Karpas-422 (cell line): ENCODE measurements at places on chromosomes 6 and 20. TPM values are rescaled to one million over a fixed set of nuclear protein-coding genes. Genes with fewer than 3 reads are reported as not detected.

The NKX2-4 gene
- total RNA-seq, result not detected in 2 replicates

The DNAH8 gene
- not detected in 2 replicates for total RNA-seq

- no peak for DNase-seq
These were observed 83.1 kb downstream of the KCNB1 start for GRCh38 chr20:49399329-49399728.

- no peak for DNase-seq
These were observed 10.6 kb downstream of the PRR18 start for GRCh38 chr6:166297606-166298005.

The HACE1 gene
- total RNA-seq, result 21.5 and 41.7 TPM in 2 replicates

The SCRT2 gene
- total RNA-seq, result not detected in 2 replicates

GRCh38 chr6:69926745-69927144 is 60.4 kb downstream of the COL19A1 start:
- DNase-seq, result no peak

GRCh38 chr6:82078286-82078908 is 169.1 kb downstream of the IBTK start:
- DNase-seq, result no peak

The SRXN1 gene
- total RNA-seq, result 1.0 and 3.0 TPM in 2 replicates

- no peak for DNase-seq
These were observed 7.9 kb upstream of the SIRPA start for GRCh38 chr20:1887321-1887720.

DNA sequence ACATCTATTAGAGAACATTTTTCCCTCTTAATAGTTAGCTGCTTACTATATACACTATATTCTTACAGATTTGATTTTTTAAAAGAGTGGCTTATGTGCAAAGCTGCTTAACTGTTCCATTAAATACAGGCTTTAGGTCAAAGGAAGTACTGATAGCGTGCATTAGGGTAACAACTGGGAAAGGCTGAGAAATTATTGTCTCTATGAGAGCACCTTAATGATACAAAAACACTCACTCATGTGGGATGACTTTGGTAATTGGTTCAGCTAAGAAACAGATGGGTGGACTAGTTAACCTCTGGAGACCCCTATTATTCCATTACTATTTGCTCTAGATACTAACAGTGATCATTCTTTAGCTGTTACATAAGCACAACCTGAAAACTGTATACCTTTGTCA is 4.0 kb downstream of the DCDC2 start:
- DNase-seq, result no peak

The SLC35B2 gene
- 30.0 and 49.9 TPM in 2 replicates for total RNA-seq

DNA sequence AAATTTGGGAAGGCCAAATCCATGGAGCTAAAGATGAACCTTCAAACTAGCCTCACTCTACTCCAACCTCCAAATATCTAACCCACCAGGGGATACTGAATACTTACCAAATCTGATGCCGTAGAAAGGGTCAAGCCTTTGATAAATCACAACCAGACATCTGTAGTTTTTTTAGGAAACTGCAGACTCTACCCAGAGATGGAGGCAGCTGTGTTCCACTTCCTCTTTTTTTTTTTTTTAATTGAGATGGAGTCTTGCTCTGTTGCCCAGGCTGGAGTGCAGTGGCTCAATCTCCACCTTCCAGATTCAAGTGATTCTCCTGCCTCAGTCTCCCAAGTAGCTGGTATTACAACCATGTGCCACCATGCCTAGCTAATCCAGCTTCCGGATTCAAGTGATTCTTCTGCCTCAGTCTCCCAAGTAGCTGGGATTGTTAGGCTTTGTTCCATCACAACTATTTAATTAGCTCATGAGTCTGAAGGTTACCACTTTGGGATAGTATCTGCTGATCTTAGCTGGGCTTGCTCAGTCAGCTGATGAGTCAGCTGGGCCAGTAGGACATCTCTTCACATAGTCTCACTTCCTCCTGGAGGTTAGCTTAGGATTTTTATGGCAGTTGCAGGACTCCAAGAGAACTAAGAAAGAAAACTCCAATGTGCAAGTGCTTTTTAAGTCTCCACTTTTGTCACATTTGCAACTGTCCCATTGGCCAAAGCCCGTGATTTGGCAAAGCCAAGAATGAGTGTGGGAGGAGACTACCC is 13.3 kb downstream of the FRK start:
- DNase-seq, result no peak

DNA sequence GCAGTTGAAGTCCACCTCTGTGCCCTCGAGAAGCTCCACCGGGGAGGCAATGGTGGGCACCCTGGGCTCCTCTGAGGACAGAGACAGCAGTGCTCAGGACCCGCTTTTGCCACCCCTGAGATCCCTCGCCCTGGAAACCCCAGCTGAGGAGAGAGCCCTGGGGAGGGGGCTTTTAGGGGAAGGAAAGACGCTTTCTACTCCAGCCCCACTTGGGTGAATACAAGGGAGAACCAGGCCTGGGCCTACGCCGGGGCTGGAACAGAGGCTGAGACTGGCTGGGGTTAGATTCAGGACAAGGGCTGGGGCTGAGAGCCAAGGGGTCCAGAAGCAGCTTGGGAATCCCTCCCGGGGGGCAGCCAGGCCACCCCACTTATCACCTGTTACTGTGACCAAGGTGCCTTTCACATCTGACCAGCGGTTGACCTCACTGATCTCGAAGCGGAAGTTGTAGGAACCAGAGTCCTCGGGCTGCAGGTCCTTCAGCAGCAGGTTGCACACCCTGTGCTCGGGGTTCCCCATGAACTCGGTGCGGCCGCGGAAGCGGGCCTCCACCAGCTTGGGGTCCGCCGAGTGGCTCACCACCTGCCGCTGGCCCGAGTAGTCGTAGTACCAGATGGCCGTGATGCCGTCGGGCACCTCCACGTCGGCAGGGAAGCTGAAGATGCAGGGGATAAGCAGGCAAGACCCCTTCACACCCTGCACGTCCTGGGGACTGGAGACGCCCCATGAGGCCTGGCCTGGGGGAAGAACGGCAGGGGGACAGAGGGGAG is 6.2 kb downstream of the SIGLEC1 start:
- no peak for DNase-seq

The LY6G5C gene
- 0.51 TPM in 1 of 2 replicates, not detected in the other for total RNA-seq

- DNase-seq, result no peak
These were observed 359.6 kb upstream of the ID4 start for GRCh38 chr6:19477563-19477962.

GRCh38 chr20:64261138-64261537 is 5.6 kb downstream of the PCMTD2 start:
- DNase-seq, result no peak

The CLPSL2 gene
- not detected in 2 replicates for total RNA-seq

DNA sequence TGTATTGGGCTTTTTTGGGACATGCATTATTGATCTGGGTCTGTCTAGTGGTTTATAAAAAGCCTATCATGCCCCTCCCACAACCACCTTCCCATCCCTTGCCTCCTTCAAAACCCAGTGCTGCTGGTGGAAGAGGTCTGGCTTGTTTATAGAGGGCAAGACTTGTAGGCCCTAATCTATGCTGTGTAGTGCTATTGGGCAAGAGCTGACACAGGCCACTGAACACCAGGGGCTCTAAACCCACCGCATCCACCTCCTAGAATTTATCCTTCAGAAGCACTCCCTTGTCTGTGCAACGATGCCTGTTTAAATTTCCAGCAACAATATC is 30.9 kb downstream of the SULF2 start:
- no peak for DNase-seq

- DNase-seq, result no peak
These were observed 101.1 kb upstream of the ID4 start for GRCh38 chr6:19736066-19736465.

The CST4 gene
- total RNA-seq, result not detected in 2 replicates

GRCh38 chr6:161660666-161661571 is 387.1 kb upstream of the AGPAT4 start:
- peak; percentile 71 for DNase-seq

DNA sequence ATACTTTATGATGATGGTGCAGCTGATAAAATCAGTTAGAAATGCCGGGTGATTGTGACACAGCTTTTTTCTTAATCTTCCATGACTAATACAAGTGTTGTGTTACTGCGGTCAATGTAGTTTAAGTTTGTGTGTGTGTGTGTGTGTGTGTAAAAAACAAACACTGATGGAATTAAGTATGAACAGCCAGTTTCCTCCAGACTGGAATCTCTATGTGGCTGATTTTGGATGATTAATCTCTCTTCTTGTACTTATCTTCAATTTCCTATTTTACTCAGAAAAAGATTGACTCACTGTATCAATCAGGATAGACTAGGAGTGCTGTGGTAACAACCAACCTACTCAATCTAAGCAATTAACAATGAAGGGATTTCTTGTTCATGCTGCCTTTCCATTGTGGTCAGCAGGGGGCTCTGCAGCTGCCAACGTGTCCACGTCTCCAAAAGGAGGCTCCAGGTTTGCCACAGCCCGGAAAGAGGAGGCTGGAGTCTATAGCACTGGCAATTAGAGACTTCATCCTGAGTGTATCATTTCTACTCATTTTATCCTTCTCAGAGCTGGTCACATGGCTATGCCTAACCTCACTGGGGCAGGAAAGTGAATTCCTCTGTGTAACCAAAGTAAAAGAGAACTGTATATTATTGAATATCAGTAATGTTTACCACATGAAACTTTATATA is 107.7 kb downstream of the CD109 start:
- peak; percentile 49 for DNase-seq

- peak; percentile 89 for DNase-seq
These were observed 33.3 kb downstream of the GABRR2 start for GRCh38 chr6:89281779-89282246.

DNA sequence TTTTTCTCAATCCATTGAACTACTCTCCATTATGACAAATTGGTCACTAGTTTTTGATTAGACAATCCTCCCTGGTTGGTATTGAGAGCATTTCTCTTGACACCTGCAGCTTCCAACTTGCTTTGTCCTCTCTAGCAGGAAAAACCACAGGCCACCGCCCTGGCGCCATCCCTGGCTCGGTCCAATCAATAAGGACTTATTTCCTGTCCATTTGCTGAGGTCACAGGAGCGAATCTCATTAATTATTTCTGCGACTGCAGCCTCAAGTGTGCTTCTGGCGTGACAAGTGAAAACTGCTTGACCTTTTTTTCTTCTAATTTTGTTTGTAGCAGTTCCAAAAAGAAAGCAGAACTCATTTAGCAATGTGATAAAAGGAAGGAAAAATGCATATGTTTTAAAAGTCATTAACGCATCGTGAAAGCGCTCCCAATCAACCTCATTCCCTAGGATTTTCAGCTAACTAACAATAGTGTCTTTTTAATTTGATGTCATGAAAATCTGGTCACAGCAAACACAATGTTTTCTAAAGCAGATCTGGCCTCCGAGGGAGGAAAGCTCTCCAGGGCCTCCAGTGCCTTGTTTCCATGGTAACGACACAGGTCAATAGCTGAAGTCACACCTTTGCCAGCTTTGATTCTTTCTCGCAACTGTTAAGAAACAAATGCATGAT is 39.0 kb upstream of the BEND3 start:
- DNase-seq, result no peak

GRCh38 chr6:27547157-27548075 is 74.5 kb upstream of the ZNF184 start:
- peak; percentile 73 for DNase-seq

DNA sequence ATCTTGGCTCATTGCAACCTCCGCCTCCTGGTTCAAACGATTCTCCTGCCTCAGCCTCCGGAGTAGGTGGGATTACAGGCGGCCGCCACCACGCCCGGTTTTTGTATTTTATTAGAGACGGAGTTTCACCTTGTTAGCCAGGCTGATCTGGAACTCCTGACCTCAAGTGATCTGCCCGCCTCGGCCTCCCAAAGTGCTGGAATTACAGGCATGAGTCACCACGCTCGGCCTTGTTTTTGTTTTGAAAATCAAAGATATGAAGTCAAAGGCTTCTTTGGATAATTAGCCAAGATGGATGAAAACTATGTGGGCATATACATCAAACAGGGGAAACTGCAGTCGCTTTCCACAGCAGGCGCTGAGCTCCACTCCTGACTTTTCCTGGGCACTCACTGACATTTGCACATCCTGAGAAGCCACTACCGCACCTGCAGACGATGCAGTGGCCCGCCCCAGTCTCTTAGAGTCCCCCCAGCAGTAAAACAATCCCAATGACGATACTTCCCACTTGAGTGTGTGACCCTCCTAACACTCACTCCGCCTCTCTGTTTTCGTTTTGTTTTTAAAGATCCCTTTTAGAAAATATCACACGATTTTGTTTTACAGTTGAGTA is 44.1 kb downstream of the GJA1 start:
- DNase-seq, result no peak

GRCh38 chr6:169568314-169569087 is 133.3 kb downstream of the WDR27 start:
- no peak for DNase-seq

The GTSF1L gene
- not detected in 2 replicates for total RNA-seq

The PACRG gene
- not detected in 2 replicates for total RNA-seq

The TPD52L1 gene
- total RNA-seq, result not detected in 2 replicates

The ZBTB12 gene
- total RNA-seq, result 13.3 and 26.3 TPM in 2 replicates

GRCh38 chr20:9348747-9349146 is 165.6 kb upstream of the LAMP5 start:
- DNase-seq, result no peak

DNA sequence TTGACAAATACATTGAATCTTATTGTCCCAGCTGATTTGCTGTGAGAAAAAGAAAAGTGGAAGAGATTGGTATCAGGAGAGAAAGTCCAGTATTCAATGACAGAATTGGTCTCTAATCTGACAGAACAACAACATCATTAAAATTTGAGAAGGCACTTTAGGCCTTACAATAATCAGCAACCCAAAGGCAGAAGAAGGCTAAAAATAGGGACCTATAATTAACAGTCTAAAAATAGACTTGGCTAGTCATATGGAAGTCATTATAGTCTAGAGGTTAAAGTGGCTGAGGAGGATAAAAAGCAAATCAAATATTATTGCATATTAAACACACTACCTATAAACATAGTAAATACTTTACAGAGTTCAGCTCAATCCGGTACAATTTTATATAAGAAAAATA is 393.6 kb upstream of the JAG1 start:
- no peak for DNase-seq

DNA sequence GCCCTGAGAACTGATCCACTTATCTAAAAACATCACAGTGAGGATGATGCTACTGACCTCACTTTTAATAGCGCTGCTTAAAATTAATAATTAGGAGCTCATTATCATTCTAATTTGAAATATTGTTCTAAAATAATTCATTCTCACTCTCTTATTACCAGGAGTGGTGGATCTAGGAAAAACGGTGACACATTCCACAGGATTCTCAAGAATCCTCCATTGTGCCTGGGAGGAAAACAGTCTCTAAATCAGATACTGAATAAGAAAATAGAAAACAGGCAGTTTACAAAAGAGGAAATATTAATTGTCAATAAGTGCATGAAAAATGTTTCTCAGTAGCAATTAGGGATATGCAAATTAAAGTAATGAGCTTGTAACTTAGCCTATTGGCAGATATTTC is 187.4 kb downstream of the TENT5A start:
- DNase-seq, result no peak

DNA sequence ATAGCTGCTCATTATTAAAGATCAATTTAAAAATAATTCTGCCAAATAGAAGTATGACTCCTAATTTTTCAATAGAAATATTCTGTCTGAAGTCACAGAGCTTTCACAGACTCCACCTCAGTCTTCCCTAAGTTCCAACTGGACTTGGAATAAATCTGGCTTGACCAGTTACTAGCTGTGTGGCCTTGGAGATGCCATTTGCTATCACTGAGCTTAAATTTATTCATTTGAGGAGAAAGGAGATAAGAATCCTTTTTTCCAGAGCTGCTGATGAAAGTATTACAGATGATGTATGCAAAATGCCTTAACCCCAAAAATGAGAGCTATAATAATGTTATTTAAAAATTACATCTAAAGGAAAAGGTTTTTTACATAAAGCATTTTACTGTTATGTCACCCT is 125.0 kb downstream of the GJA1 start:
- no peak for DNase-seq

The HSP90AB1 gene
- total RNA-seq, result 474 and 539 TPM in 2 replicates

The CCN6 gene
- total RNA-seq, result 0.25 TPM in 1 of 2 replicates, not detected in the other

- no peak for DNase-seq
These were observed 23.0 kb upstream of the NAA20 start for GRCh38 chr20:19993958-19994669.

The SYTL3 gene
- 0.41 and 2.2 TPM in 2 replicates for total RNA-seq
